Endothelial cell (in vitro differentiated cells): ENCODE measurements at places on chromosomes 5 and 9. TPM values are rescaled to one million over a fixed set of nuclear protein-coding genes. Genes with fewer than 3 reads are reported as not detected.

The SMIM15 gene
- total RNA-seq = 92.1 TPM

DNA sequence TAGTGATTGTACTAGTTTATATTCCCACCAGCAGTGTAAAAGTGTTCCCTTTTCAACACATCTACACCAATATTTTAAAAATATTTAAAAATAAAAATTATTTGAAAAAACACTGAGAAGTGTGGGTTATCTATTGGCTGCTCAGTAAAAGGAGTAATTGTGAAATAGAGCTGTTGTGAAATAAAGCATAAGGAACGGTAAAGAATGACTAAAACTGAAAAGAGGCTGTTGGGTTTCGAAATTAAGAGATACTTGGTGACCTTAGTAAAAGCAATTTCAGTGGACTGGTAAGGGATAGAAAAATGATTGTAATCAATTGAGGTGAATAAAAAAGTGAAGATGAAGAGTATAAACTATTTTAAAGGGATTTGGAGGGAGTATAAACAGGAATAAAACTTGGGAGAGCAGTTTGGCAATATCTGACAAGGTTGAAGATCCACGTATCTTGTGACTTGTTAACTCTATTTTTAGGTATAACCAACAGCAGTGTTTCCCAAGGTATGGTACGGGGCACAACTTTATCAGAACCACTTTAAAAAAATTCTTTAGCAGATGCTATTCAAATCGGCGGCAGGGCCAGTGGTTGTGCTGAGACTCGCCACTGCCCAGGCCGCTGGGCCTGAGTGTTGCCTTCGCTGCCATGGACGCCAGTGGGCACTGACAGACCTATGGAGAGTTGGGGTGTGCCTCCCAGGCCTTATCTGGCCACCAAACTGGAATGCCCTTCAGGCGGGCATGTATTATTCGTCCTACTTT, 63.3 kb downstream of the TMEM38B start:
- H3K27ac ChIP-seq = no peak overlapping the region
- peaks cover 9% of the 10 kb centered on the region for H3K36me3 ChIP-seq
- no peak overlapping the region for H3K4me3 ChIP-seq
- no peak for DNase-seq
- no peaks in the 10 kb centered on the region for H3K4me1 ChIP-seq

DNA sequence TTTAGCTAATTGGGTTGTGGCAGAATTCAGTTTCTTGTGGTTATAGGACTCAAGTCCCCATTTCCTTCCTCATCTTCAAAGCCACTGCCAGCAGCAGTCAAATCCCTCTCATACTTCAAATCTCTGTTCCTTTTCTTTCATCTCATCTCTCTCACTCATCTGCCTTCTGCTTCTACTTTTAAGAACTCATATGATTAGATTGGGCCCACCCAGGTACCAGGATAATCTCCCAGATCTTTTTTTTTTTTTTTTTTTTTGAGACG, 8.0 kb upstream of the REEP5 start:
- DNase-seq = no peak
- no peaks in the 10 kb centered on the region for H3K36me3 ChIP-seq
- peaks cover 3% of the 10 kb centered on the region for H3K4me1 ChIP-seq
- no peaks in the 10 kb centered on the region for H3K27me3 ChIP-seq

- H3K27me3 ChIP-seq = no peaks in the 10 kb centered on the region
- DNase-seq = no peak
- H3K27ac ChIP-seq = no peak overlapping the region
- H3K4me3 ChIP-seq = no peak overlapping the region
- H3K36me3 ChIP-seq = no peaks in the 10 kb centered on the region
These were observed 98.5 kb upstream of the SPATA31C2 start for GRCh38 chr9:88236511-88237478.
